ENCODE measurements at places on chromosomes 5 and 9. TPM values are rescaled to one million over a fixed set of nuclear protein-coding genes. Genes with fewer than 3 reads are reported as not detected.

DNA sequence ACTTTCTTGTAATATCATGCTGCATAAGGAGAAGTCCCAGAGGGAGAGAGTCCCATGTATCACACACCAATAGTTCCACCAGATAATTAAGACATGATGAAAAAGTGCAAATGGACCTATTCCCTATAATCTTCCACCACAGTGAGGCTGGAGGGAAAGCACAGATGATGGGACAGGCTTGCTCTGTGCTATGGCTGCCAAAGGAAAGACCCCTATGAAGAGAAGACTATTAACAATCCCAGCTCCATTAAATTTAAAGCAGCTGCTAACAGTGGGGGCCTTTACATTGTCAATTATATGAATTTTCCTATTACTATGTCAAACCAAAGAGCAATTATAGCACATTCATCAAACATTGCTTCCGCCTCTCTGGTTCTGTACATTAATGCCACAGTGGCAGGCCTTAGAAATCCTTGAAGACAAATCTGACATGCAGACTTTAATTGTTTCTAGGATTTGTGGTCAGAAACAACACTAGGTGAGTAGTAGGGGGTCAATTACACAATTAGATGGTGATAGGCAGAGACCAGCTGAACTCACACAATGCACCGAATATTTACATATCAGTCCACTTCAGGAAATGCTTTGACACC is 551.3 kb downstream of the TLE1 start:
- DNase-seq, result no peak

PCDHGC5 gene
- 0.87 TPM for polyA plus RNA-seq

PAEP gene
- 0.35 TPM for polyA plus RNA-seq

DNA sequence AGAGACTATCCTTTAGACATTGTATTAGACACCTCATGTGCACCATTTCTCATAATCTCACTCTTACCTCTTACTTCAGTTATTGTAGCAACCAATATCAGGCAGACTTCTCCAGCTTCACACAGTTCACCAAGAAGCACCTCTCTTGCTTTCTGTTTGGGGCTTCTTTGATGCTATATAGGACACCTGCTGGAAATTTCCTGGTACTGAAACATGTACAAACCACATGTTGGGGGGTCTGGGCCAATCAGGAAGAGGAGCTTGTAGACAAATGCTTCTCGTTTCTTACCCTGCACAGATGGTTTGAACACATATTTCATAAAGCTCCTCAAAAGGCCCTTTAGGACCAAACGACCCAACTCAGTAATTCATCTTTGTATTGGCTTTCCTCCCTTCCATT is 212.1 kb downstream of the IZUMO3 start:
- no peak for DNase-seq

- no peak for DNase-seq
Observed at GRCh38 chr5:177327539-177328522, 16.1 kb upstream of the MXD3 start.

GRCh38 chr9:107548298-107549142 is 59.0 kb upstream of the KLF4 start:
- no peak for DNase-seq

- DNase-seq, result no peak
Observed at GRCh38 chr9:124506433-124506832, 766 bp downstream of the NR5A1 start.

DNA sequence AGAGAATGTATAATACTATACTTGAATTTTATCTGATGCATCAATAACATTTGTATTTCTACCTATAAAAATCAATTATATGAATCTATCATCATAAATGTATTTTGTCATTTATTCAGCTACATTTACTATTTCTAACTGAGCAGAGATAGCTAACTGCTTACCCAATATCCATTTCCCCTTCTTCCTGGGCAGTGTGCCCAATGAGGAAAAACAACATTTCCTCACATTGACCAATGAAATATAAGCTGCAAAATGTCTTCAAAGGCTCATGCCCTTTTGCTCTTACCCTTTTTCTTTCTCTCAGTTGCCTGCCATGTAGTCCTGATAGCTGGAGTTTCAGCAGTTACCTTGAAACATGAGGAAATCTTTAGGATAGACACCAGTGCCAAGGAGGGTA is 385.8 kb upstream of the PCSK5 start:
- DNase-seq, result no peak

- DNase-seq, result no peak
Observed at GRCh38 chr9:112570671-112571167, 84.1 kb downstream of the KIAA1958 start.

GRCh38 chr9:110748251-110748893 is 79.8 kb downstream of the MUSK start:
- no peak for DNase-seq

DNA sequence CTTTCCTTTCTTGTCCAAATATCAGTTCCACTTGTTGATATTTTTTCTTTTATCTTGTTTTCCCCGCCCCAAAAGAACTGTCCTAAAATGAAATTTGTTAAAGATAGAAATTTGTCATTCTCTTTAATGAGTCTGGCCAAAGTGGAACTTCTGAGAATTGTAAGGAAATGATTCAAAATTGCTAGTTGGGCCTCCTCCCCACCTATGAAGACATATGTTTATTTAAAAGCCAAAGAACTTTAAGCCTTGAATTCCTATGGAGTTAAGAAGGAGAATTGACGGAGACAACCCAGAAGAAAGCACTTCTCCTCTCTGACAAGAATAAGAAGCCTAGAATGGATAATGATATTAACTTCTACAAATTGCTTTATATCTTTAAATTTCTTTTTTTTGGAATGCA is 59.1 kb upstream of the ALDH1A1 start:
- no peak for DNase-seq

DNA sequence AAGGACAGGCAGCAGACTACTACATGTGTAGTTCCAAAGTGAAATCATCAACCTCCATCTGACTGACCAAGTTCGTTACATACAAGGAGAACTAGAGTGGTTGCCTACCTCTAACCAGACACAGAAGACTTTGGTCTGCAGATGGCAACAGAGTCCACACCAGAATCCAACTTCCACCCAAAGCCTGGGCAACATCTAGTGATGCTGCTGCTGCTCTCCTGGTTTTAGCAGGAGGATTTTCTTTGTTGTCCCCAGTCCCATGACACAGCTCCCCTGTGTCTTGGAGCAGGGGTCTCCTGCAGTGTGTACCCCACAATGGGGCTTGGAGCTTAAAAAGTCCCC is 46.4 kb upstream of the APC start:
- DNase-seq, result no peak

- DNase-seq, result no peak
Observed at GRCh38 chr9:42386477-42386876, 203.0 kb downstream of the SPATA31A6 start.

DNA sequence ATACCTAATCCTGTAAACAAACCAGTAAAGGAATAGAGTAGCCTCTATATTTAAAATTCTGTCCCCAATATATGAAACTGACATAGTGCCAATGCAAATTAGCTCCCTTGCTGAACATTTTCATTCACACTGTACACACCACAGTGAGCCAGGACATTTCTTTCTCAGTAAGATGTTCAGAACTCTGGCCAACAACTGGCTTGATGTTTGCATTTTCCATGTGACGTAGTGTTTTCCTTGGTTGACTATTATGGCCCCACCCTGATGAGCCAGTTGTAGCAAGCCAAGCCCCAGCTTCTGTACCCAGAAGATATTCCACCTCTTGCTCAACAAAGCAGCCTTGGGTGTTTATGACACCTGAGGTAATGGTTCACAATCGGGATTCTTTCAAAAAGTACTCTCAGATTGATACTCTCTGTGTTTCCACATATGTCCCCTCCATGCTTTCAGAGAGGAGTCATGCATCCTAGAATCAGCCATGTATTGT is 17.7 kb upstream of the ANXA1 start:
- no peak for DNase-seq

GRCh38 chr5:174282391-174282790 is 236.9 kb downstream of the NSG2 start:
- DNase-seq, result no peak

CD14 gene
- polyA plus RNA-seq, result 6.0 TPM

GRCh38 chr9:104075801-104076753 is 18.0 kb upstream of the SMC2 start:
- no peak for DNase-seq

GRCh38 chr5:7960142-7960541 is 91.2 kb downstream of the MTRR start:
- DNase-seq, result no peak

GRCh38 chr5:96111080-96111756 is 149.6 kb upstream of the ELL2 start:
- no peak for DNase-seq

AK1 gene
- 60.4 TPM for polyA plus RNA-seq

DNA sequence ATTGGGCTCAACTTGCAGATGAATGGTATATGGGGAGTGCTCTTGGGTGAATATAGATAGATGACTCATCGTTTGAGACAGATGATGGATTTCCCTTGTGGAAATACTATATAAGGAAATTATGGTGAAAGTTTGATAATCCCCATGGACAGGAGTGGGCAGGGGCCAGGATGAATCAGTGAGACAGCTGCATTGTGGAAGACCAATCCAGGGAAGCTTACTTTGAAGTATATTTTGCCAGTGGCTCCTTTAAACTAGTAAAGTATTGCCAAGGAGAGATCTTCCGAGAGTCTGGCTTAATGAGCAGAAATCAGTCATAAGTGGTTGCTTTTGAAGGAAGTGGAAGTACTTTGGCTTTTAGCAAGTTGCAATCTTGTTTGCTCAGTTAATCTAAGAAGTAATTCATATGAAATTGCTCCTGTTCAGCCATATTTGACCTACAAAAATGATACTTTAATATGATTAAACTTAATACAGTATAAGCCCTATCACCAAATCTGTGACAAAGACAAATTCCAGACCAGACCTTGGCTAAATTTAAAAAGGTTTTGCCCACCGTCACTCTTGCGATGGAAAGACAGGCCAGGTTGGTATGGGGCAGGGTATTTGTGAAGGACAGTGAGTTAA is 9.3 kb upstream of the TNC start:
- no peak for DNase-seq

DNA sequence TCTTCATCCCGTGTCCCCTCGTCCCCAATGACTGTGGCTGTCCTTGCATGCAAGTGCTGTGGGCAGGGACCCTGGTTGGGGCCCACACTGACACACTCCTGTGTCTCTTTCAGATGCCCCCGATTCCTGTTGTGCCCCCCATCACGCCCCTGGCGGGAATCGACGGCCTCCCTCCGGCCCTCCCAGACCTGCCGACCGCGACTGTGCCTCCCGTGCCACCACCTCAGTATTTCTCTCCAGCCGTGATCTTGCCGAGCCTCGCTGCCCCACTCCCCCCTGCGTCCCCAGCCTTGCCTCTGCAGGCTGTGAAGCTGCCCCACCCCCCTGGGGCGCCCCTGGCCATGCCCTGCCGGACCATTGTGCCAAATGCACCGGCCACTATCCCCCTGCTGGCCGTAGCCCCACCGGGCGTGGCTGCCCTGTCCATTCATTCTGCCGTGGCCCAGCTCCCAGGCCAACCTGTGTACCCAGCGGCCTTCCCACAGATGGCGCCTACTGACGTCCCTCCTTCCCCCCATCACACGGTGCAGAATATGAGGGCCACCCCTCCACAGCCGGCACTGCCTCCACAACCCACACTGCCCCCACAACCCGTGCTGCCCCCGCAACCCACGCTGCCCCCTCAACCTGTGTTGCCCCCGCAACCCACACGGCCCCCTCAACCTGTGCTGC is 75.0 kb downstream of the WNK2 start:
- DNase-seq, result no peak

DNA sequence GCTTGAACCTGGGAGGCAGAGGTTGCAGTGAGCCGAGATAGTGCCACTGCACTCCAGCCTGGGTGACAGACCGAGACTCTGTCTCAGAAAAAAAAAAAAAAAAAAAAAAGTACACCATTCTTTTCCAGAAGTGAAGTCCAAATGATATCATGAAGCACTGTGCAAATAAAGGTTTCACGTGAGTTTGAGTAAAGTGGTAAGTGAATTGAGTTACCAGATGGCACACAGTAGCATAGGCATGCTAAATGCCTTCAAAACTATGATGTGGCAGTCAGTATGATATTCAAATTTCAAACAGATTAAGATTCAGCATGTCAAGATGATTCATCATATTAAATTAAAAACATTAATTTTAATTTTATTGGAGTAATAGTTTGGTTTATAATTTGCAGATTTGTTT is 195.2 kb downstream of the TAF11L14 start:
- no peak for DNase-seq

MRPS2 gene
- polyA plus RNA-seq, result 49.0 TPM

F12 gene
- 19.8 TPM for polyA plus RNA-seq

- no peak for DNase-seq
Observed at GRCh38 chr9:73067074-73067473, 84.6 kb upstream of the ANXA1 start.

CYSRT1 gene
- polyA plus RNA-seq, result 19.8 TPM

PTPN3 gene
- 51.6 TPM for polyA plus RNA-seq

ADAMTS16 gene
- polyA plus RNA-seq, result 68.6 TPM

DNA sequence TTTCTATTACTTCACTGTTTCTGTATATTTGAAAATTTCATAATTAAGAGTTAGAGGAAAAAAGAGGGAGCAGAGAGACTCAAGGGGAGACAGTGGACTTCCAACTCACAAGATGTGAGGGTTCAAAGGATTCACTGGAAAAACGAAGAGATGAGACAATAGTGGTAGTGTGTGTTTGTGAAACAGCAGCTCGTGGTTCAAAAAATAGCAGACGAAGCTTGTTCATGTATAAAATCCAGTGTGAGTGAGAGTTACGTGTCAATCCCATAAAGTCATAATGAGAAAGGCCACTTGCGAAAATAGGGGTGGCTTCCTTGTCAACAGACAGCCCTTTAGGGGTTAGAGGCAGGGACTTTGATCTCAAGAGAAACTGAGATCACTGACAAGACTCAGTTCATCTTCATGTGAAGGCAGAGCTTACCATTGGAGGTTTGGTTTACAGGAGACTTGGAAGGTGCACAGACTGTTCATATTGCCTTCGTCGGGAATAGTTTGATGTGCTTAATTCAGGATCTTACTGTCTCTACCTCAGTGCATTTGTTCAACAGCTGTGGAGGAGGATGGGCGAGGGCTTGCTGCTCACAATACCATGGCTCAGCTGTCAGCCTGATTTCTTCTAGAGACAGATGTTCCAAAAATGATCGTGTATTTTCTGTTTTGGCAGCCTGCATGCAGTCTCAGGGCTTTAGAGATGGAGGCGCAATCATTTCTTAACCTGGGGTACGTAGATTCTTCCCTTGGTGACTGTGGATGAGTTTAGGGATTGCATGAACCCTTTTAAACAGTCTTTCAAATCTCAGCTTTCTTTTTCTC is 105.7 kb upstream of the KLF9 start:
- no peak for DNase-seq

DNA sequence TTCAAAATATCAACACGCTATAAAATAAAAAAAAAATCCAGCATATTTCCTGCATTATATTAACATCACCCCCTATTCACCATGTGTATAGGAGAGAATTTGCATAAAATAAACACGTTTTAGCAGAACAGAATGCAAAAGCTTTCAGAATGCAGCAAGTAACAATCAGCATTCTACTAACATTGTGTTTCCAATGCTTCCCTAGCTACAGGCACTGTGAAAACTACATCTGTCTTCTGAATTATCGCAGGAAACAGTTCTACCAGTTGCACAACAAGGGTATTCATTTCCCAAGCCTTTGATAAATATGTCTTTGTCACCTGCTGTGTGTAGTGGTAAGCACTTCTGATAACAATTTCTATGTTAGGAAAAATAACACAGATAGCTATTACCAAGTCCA is 1015.8 kb downstream of the CDH18 start:
- no peak for DNase-seq

GRCh38 chr9:82302968-82303655 is 314.5 kb downstream of the SPATA31D1 start:
- no peak for DNase-seq

- DNase-seq, result no peak
Observed at GRCh38 chr9:131876486-131876885, 136.6 kb upstream of the RAPGEF1 start.
